ENCODE measurements at places on chromosomes 1 and 21.

- DNase-seq = no peak
These were observed 124.2 kb downstream of the KCNJ6 start for GRCh38 chr21:37792046-37792445.

- DNase-seq = no peak
These were observed 44.4 kb downstream of the COL11A1 start for GRCh38 chr1:103063921-103064320.

- no peak for DNase-seq
These were observed 264.0 kb downstream of the CTH start for GRCh38 chr1:70674941-70675685.

GRCh38 chr1:154752273-154753030 is 117.6 kb downstream of the KCNN3 start:
- DNase-seq = no peak

Measured in SHP77 treated with DMSO at 0.1 percent for 48 hours (cell line).